Activated CD4-positive, CD25-positive, alpha-beta regulatory T cell (primary cell): ENCODE measurements at places on chromosomes 5 and 9.

- DNase-seq = no peak
Observed at GRCh38 chr5:84231433-84231832, 153.2 kb downstream of the EDIL3 start.

DNA sequence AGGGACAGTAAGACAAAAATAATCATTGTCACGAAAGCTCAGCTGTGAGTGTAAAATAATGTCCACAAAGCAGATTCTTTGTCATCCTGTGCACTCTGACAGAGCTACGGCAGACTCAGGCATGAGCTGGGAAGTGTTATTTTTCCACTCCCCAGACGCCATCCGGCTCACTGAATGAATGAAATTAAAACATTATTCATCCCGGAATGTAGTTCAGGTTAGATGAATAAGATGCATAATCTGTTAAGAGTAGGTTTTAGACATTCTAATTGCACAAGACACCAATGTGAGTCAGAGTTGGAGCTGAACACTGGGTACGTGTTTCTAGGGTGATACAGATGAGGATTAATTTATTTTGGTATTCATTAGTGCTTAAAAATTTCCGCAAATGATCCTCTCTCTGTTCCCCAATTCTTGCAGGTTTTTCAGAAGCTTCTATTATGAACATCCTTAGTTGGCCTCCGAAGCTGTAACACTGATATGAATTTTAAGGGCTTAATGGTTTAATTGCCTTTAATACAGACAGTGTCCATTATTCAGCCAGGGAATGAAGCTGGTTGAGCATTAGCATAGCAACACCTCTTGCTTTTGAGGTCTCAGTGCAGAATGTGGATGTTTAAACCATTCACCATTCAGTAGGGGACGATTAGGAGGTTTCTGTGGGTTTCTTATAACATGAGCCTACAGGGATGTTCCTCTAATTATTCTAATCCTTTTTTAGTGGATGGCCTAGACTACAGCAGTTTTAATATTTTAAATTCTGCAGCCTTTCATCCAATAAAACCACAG lies 65.6 kb upstream of the FRRS1L start:
- no peak for DNase-seq

DNA sequence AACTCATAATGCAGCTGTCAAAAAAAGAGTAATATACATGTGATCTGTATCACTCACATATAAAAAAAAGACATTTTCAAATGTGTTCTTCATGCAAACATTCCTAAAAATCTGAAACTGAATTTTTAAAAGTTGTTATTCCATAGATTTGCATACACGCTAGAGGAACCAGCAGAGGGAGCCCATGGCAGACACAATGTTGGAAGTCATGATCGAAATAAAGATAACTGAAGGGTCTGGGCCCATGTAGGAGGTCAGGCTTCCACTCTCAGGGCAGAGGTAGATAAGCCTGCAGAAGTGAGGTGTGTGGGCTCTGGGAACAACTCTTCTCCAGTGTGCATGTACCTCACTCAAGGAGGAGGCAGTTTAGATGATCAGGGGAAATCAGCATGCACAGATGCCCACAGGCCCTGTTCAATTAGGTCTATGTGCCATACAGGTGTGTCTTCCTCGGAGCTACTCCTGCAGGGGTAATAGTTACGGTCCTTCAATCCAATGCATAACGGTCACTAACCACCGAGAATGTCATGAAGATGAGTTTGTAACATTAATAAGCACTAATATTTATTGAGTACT lies 208.6 kb downstream of the EPB41L4A start:
- DNase-seq = no peak

DNA sequence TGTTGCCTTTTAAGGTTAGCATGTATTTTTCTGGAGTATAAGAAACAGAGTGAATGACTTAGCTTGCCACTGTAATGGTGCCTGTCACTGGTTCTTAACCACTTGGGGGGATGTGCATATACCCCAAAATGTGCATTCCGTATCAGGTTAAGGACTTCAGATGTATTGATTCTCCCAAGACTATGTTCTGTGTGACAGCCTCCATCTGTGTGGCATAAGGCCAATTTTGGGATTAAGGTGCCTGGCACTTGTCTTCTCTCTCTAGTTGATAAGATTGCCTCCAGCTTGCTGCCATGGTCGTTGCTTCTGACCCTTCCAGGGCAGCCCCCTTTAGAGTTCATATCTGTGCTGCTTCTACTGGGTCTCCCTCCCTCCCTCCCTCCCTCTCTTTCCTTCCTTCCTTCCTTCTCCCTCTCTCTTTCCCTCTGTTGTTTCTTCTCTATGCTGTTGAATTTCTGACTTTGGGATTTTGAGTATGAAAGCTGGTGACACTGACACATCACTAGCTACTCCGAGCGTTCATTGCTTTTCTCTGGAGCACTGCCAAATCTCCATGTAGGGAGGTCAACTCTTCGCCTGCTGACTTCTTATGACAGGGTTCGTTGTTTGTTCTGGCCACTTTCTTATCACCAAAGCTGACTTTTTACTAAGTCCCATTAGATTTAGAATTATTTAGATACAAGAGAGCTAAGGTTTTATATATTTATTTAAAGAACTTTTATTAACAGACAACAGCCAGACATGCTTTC lies 31.0 kb downstream of the TNFAIP8 start:
- no peak for DNase-seq

GRCh38 chr9:130347931-130348330 lies 82.4 kb downstream of the HMCN2 start:
- no peak for DNase-seq

DNA sequence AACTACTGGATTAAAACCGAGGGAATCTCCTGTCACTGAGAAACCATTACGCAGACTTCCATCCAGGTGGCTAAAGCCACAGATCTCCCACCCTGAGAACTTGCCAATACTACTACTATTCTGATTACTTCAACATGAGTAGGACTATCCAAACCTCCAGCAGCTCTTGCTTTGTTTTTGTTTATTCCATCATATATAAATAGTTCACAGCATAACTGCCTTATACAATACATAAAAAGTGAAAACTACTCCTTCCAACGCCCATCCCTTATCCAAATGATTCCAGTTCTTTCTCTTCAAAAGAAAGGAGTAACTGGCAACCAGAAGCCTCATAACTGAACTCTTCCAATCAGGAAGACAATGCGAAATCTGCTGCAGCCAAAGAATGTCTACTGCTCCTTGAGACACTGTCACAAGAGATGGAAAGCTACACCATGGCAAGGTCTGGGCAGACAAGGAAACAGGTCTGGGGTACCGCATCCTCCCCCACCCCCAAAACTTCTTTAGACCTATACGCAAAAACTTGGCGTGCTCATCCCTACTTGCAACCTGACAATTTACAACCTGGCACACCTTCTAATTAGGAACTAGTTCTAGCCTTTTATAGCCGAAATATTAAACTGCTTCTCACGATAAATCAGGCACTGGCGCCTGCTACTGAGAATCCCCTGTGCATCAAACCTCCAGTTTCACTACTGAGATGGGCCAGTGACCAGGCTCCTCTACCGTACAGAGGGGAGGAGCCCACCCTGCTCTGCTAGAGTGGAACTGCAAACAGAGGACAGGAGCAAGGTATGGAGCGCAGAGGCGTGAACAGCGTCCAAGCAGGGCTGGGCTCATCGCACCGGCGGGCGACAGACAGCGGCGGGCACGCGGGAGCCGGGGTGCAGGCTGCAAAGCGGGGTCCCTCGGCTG lies 986 bp downstream of the PLPP1 start:
- DNase-seq = no peak
